Fibroblast of mammary gland (primary cell): ENCODE measurements at places on chromosomes 4 and X.

DNA sequence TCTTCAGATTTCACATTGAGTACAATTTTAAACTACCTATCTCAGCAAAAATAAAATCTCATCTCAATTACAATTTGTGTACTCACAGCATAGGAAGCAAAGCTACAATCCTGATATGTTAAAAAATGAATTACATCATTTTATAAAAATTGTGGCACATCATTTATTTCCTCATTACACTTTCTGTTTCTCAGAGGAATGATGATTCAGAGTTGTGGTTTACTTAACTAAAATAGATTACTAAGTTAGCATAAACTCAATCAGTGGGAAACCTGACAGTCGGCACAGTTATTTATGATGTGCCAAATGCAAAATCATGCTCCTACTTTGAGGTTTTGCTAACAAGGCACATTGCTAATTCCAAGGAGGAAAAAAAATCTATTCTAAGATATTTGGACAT lies 325.0 kb downstream of the FBXO8 start:
- DNase-seq, result peak; percentile 47

DNA sequence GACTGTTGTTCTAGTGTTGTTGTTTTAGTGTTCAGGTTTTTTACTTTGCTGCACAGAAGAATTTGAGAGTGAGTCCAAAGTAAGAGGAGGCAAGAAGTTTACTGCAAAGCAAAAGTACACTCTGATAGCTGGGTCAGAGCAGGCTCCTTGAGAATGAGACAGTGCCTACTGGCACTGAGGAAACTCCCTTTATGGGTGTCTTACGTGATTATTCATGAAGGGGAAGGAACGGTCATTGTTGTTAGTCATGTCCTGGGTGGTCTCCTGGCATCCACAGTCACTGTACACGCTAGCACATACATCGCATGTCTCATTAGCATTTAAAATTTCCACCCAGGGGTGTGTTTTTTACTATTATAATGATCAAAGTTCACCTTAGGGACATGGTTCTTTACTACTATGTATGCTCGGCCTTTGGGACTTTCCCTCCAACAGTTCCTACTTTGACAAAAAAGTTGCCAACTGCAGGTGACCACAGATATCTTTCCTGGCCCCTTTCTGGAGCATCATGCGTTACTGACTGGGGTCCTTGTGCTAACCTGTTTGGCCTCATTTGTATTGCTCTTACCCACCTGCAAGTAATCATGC lies 688.9 kb upstream of the AMOT start:
- DNase-seq, result no peak

- peak; percentile 80 for DNase-seq
Observed at GRCh38 chrX:48021026-48021900, 14.5 kb downstream of the SPACA5 start.

GRCh38 chrX:153829799-153830639 lies at the start of gene PDZD4:
Gene PDZD4 (minus strand): TSS chrX:153830544. CDS start chrX:153830298, 246 bp downstream.
- no peak for DNase-seq

DNA sequence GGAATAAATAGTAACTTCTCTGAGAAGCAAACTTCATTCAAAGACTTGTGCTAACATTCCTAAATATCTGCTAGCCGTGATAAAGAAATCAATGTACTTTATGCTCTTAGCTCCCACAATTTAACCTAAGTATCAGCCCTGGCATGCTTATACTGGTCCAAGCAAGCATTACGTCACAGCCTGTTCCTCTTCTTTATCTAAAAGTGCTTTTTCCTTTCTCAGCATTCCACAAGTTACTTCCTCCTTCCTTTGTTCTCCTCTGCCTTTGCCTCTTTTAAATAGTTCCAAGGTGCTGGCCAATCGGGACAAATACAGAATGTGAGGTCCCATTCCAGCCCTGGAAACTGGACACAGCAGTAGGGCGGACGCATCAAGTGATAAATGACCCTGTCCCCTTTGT lies 249.6 kb downstream of the DHRSX start:
- DNase-seq, result no peak

- DNase-seq, result no peak
Observed at GRCh38 chr4:102754044-102754443, 6.7 kb downstream of the MANBA start.

GRCh38 chr4:165662341-165662740 lies 210.7 kb upstream of the TLL1 start:
- DNase-seq, result peak; percentile 54
